Jurkat, Clone E6-1 (cell line): ENCODE measurements at places on chromosomes 5 and 9.
A peak's percentile ranks its signal among the peaks of the same experiment; 100 is the strongest.

DNA sequence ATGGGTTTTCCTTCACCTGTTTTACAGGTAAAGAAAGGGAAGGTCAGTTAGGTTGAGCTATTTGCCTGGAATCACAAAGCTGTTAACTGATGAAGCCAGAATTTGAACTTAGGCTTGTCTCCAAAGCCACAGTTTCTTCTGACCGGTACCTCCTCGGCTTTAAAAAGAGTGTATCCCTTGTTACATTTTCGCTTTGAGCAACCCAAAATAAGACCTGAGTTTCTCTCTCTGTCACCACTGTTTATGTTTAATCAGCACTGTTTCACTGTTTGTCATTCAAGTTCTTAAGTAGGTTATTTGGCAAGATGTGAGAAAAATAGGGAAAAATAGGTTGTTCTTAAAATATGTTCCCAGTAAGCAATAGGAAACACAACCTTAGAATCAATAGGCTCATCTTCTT, 84.6 kb downstream of the VCAN start:
- DNase-seq, result no peak

- DNase-seq, result no peak
These were observed 66.4 kb upstream of the ALDH1B1 start for GRCh38 chr9:38326122-38326521.

DNA sequence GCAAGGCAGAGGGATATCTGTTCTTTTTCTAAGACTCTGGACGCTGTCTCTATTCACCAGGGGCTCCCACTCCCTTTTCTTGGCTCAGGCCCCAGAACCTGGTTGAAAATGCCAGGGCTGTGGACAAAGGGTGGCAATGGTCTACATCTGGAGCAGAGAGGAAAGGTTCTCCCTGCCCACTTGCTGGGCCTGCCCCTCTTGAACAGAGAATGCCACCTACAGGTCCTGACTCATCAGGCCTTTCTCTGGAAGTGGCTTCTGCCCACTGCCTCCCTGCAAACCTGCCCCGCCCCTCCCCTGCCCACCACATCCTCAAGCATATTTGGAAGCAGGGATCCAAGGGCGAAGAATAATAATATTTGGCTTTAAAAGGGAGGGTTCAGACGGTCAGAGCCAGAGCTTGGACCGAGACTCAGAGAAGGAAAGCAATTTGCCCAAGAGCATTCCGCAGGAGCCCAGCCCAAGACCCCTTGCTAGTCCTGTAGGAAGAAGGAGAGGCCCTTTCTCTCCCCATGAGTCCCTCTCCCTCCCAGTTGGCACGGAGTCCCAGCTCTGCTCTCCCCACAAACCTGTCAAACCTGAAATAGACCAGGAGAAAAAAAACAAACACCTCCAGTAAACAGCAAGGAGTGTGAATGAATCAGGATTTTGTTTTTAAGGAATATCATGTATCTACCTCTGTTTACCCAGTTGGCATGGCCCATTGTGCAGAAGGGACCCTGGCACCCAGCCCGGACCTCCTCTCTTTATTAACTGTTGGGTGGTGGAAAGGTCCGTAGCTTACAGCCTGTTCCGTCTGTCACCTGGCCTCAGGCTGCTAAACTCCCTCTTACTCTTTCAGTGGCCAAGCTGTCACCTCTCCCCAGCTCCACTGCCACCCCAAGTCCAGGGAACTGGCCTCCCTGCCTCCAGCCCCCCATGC, 37.7 kb upstream of the STXBP1 start:
- DNase-seq, result no peak

DNA sequence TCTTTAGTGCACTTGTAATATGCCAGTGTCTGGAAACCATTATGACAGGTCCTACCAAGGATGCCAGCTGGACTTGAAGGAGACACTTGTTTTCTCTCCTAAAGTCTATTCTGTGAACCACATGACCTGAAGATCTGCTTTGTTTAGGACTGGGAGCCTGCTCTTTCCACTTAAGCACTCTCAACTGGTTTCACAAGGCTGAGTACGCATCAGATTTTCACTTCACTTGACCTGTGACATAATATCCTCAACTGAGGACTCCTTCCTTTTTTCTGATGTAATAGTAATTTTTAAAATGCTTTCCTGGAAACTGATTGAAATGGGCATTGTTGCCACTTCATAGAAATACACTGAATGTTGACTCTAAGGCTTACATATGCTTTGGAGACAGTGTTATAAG, 52.2 kb downstream of the PDE8B start:
- no peak for DNase-seq

GRCh38 chr5:143511736-143512135, 108.2 kb upstream of the NR3C1 start:
- DNase-seq, result no peak

DNA sequence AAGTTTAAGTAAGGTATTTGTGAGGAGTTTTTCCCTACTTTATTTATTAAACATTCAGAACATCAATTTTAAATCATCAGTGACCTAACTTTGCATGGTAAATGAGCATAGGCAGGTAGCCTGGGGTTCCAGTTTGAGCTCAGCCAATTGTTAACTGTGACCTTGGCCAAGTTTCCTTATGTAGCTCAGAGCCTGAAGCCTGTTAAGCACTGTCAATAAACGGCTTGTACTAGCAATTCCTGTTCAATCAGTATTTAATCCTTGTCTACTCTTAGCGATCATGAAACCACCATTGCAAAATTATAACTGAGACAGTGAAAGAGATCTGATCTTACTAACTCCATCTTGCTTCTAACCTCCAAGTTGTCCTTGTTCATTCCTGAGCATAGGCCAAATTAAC, 4.7 kb upstream of the SOWAHA start:
- no peak for DNase-seq

DNA sequence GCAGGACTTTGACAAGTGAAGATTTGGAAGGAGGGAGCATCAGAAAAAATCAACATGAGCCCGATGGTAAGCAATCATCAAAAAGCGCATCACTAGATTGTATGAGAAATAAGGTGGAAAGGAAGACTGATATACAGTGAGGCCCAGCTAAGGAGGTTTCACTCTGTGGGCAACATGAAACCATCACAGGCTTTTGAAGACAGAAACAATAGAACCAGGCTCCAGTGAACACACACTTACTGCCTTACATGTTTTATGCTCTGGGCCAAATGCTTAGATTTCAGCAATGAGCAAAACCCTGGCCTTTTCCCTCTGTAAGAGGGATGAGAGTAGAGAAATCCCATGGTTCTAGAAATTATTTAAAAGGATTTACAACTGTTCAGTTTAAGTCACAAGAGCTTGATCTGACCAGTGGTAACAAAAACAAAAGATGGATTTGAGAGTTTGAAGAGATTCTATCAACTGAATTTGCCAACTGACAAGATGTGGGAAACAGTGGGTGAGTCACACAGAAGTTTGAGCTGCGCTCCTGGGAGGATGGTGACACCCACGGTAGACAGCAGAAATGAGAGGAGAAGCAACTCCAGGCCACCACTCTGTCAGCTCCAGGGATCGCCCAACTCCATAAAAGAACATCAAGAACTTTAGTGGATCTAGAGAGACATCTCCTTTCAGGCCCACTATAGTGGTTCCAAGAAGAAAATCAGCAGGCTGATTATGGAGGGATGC, 261.8 kb downstream of the MCTP1 start:
- no peak for DNase-seq

DNA sequence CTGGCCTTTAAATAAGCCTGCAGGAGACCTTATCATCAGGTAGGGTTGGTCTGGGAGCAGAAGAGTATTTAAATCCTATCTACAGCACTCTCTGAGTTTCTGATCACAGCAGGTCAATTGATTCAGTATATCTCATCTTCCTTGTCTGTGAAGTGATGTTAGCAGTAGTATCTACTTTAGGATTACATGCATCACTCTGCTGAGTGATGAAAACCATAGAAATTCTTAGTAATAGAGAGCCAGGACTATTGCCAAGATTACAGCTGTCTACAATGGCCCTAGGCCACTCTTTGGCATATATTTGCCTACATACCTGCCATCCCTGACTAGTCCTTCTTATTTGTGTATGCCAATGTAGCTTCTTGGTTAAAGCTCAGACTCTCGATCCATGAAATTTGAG, 183.8 kb downstream of the ASTN2 start:
- no peak for DNase-seq

DNA sequence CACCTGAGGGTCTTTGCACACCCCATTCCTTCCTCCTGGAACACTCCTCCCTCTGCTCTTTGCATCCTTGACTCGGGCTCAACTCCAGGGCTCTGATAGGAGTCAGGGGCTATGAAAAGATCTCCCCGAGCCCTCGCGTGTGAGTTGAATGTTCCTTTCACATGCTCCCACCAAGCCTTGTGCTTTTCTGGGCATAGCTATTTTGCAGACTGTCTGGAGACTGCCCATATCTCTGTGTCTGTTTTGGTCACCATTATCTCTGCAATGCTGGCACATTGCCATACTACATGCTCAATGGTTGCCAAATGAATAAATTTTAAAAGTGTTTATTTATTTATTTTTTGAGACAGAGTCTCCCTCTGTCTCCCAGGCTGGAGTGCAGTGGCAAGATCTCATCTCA, 56.9 kb upstream of the PLPP1 start:
- DNase-seq, result no peak

DNA sequence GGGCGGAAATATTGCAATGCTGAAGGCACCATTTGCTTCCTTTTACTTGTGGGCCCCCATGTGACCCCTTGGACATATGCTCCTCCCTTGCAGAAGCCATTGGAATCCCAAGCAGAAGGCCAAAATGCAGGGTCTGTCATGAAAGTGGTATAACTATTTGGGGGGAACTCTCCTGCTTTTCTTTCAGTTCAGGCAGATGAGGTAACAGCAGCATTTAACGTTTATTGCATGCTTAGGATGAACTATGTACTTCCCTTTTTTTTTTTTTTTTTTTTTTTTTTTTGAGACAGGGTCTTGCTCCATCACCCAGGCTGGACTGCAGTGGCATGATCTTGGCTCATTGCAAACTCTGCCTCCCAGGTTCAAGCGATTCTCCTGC, 7.8 kb downstream of the FOXI1 start:
- no peak for DNase-seq

DNA sequence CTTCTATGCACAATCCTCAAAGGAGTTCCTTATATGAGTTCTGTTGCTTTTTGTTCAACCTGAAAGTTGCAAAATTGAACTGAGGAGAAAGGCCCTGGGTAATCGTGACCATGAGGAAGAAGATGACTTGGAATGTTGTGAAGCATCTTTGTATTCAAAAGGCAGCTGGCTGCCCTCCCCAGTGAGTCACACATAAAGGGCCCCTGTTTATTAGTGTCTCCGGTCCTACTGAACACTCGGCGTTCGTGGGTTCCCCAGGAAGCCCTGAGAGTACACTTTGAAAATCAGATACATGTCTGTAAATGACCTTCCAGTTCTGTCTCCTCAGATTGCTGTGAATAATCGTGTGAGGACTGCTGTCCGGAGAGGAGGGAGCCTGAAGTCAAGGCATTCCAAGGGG, 73.6 kb downstream of the C9orf153 start:
- no peak for DNase-seq

- DNase-seq, result no peak
These were observed 2.8 kb downstream of the PDE6A start for GRCh38 chr5:149941795-149942194.

- DNase-seq, result no peak
These were observed 175.5 kb upstream of the POU5F2 start for GRCh38 chr5:93916872-93917271.

DNA sequence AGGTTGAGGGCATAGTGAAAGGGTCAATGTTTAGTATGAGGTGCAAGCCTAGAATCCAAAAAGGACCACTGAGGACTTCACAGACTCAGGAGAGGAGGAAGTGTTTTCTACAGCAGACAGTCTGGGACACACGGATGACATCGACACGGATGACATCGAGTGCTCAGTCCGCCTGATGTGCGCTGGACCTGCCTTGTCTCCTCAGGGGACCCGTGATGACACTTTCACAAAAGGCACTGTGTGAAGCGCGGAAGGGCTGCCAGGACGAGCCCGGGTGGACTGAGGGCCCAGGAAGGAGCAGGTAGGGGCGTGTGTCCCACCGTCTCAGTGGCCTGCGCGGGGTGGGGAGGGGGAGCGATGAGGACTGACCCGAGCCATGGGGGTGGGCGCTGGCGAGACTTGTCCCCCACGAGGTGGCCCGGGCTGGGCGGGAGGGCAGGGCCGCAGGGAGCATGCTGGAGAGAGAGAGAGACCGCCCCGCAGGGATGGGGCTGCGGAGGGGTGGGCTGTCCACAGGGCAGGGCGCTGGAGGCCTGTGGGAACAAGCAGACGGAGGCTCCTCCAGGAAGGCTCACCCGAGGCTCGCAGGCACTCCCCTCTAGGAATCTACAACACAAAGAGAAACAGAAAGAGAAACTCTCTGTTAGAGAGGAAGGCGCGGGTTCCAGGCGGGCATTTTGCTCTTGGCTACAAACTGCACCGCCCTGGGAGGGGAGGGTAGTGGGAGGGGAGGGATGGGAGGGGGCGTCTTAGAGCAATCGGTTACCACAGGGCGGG, 54.9 kb downstream of the USP20 start:
- DNase-seq, result peak; percentile 88

- DNase-seq, result no peak
These were observed 88.0 kb downstream of the PLPP1 start for GRCh38 chr5:55446640-55447351.

DNA sequence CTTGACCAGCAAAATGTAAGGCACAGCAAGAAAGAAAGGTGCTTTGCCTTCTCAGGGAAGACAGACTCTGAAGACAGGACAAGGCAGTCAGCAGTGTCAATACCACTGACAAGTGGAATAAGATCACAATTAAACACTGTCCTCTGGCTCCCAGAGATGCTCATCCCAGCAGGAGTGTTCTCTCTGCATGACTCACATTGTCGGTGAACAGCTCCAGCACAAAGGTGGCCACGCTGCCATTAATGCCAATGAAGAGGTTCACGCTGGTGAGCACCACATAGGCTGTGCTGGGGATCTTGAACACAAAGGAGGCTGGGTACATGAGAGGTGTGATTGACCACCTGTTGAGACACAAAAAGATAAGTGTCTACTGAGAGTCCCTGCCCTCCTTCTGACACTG, 31.9 kb downstream of the NIPSNAP3B start:
- no peak for DNase-seq

GRCh38 chr5:126535856-126536545, 59.0 kb downstream of the ALDH7A1 start:
- no peak for DNase-seq

- DNase-seq, result no peak
These were observed 29.3 kb upstream of the UBE2QL1 start for GRCh38 chr5:6419340-6419852.

DNA sequence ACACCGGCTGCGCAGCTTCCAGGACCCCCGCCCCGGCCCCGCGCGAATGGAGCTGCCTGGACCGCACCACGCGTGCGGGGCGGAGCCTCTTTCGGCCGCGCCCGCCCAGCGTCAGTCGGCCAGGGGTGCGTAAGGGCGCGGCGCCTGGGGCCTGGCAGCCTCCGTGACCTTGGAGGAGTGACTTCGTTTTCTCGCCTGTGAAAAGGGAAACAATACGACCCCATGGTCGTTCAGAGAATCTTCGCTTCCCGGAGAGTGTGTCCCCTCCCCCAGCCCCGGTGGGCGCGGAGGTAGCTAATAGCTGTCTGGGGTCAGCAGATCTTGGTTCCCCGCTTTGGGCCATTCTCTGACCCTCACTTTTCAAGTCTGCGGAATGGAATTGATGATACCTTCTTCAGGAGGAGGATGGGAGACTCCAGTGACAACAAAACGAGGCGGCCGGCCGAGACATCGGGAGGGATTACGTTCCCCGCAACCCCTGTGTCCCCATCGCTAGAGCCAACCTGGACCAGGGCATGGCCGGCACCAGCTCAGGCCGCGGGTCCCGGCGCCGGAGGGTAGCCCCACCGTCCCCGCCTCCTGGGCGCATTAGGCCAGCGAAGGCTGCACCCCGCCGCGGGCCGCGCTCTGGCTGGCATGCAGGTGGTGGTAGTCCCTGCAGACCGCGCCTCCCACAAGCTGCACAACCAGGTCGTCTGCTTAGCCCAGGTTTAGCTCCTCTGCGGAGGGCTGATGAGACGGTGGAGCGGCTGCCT, 5.5 kb upstream of the CDHR2 start:
- peak; percentile 60 for DNase-seq
